GM13976 (cell line): ENCODE measurements at places on chromosomes 3 and 15.

- DNase-seq = no peak
Observed at GRCh38 chr3:9401986-9402385, 4.6 kb downstream of the SETD5 start.

- DNase-seq = no peak
Observed at GRCh38 chr15:73046073-73046472, 6.2 kb upstream of the NEO1 start.

- DNase-seq = no peak
Observed at GRCh38 chr3:162428192-162428591, 931.6 kb downstream of the OTOL1 start.

GRCh38 chr15:32041294-32041693 lies 11.0 kb downstream of the CHRNA7 start:
- DNase-seq = no peak
